B cell (primary cell): ENCODE measurements at places on chromosomes 16 and 17.

- no peak for DNase-seq
Observed at GRCh38 chr16:80346111-80346632, 194.6 kb upstream of the DYNLRB2 start.

- no peak for DNase-seq
Observed at GRCh38 chr16:53925107-53925410, 221.1 kb downstream of the FTO start.

- DNase-seq, result no peak
Observed at GRCh38 chr16:49455991-49456745, 82.6 kb downstream of the C16orf78 start.

- no peak for DNase-seq
Observed at GRCh38 chr16:10992112-10992511, 47.7 kb downstream of the CLEC16A start.

GRCh38 chr17:3836551-3836950, 9.5 kb downstream of the NCBP3 start:
- DNase-seq, result no peak

DNA sequence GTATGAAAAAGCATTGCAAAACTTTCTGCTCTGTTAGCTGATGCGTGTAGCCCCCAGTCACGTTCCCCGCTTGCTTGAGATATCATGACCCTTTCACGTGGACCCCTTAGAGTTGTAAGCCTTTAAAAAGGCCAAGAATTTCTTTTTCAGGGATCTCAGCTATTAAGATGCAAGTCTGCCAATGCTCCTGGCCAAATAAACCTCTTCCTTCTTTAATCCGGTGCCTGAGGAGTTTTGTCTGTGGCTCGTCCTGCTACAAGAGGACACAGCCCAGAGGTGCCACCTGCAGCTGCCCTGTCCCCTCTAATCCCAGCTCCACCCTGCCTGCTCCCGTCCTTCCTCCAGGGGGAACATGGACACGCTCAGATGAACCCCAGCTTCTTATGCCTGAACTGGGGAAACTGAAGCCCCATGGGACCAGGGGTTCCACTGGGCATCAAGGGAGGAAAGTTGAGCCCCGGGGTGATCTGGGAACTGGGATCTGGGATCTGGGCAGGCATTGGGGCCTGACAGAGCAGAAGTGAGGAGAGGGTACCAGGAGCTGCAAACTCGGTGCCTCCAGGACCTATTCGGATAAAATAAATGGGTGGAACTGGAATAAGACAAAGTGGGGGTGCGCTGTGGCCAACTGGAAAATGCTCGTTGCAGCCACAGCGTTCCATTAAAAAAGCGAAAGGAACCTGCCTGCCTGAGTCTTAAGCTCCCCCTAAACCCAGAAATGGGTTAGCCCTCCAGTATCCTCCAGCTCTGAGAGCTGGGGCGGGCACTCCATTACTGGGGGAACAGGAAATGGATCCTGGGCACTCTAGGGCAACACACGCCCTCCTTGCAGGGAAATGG, 19.7 kb downstream of the QPRT start:
- no peak for DNase-seq

- no peak for DNase-seq
Observed at GRCh38 chr17:70855401-70856054, 686.2 kb downstream of the KCNJ2 start.

DNA sequence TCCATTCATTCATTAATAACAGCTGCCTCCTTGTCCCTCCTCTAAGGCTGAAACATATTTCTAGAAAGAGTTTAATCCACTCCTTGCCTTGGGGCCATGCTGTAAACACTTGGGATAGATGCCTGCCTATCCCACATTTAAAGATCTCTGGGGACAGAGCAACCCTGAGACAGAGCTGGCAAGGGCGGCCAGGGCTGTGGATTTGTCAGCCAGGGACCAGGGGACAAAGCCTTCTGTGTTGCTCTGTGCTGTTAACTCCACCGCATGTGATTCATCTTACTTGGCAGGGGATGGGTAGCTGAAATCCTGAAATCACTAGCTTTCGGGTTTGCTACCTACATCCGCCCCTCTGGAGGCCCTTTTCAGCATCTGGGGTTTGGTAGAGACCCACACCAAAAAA, 392.9 kb downstream of the SLC39A11 start:
- no peak for DNase-seq
